ENCODE measurements at places on chromosomes 1 and 21.
A peak's percentile ranks its signal among the peaks of the same experiment; 100 is the strongest.

DNA sequence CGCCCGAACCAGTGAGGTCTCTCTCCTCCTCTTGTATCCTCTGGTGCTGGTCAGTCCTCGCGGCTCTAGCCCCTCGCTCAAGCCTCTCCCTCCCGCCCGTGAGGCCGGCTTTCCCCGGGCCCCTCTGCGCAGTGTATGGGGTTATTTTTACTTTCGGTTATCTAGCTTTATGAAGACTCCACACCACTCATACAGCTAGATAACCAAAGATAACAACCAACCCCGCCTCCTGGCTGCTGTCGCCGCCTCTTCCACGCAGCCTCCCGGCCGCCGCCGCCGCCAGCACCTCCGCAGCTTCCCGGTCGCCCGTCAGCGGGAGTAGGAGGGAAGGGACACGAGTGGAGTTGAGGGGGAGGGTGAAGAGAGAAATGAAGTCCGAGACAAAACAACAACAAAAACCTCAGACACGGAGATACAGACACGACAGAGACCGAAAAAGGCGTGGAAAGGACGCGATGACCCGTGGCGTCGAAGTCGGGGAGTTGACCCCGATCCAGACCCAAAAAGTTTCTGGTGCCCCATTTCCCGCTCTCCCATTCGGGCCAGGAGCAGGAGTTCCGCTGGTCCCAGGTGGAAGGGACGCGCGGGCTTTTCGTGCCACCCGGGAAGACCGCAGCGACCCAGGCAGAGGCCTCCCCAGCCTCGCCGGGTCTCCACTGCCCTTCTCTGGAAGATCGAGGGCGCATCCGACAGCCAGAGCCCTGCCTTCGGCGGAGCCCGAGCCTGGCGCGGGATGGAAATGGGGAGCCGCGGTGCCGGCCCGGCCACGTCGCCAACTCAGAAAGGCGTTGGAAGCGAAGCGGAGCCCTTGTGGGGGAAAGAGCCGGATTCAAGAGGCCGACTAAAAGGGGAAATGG lies 51.4 kb downstream of the RHBG start:
- DNase-seq: peak; percentile 29

GRCh38 chr1:68301471-68302001 lies 69.2 kb upstream of the WLS start:
- DNase-seq: no peak

DNA sequence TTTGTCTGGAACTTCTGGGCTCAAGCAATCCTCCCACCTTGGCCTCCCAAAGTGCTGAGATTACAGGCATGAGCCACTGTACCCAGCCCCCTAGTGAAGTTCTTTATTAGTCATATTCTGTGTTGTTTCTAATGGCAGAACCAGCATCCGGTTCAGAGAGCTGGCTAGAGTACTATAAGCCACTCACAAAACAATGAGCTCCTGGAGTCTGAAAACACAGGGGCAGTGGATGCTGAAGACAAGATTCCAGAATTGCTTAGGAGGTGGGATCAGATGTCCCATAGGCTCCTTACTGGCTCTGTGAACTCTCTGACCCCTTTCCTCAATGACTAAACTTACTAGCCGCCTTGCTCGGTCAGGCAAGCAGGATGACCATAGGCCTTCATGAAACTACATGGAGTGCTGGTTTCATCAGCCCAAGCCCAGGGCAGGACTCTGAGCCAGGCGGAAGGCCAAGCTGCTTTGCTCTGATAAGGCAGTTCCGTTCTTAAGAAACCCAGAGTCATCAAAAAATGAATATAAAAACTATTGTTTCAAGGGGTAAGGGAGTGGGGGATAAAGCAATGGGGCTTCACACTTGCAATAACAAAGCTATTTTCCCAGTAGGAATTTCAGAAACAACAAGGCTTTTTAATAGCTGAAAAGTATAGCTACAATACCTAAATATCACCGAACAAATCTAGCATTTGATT lies 8.1 kb downstream of the MTHFR start:
- DNase-seq: no peak

- no peak for DNase-seq
These were observed 142.3 kb downstream of the DNM3 start for GRCh38 chr1:171983584-171983983.

- DNase-seq: no peak
These were observed 704 bp upstream of the TOMM40L start for GRCh38 chr1:161225178-161225533.

DNA sequence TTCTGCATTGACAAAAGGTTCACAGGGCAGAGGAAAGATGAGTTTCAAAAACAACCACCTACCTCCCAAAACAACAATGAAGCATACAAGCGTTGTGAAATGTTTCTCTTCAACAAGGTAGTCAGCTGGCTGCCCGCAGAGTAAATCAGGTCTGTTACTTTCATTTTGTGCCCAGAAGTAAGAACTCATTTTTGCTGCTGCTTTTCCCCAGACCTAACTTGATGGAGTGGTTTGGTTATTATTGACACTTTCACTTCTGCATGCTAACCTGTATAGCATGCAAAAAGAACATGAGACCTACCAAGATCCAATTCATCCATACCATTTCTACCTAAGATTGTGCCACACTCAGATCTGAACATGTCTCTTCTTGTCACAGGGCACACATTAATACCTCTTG lies 1.3 kb downstream of the SLC9C2 start:
- DNase-seq: no peak

All from activated CD4-positive, alpha-beta T cell treated with anti-CD3 and anti-CD28 coated beads, Interleukin-2, amount 50 U/mL, for 1 hour (primary cell).